SHP77 (cell line): ENCODE measurements at places on chromosomes 6 and 20.

DNA sequence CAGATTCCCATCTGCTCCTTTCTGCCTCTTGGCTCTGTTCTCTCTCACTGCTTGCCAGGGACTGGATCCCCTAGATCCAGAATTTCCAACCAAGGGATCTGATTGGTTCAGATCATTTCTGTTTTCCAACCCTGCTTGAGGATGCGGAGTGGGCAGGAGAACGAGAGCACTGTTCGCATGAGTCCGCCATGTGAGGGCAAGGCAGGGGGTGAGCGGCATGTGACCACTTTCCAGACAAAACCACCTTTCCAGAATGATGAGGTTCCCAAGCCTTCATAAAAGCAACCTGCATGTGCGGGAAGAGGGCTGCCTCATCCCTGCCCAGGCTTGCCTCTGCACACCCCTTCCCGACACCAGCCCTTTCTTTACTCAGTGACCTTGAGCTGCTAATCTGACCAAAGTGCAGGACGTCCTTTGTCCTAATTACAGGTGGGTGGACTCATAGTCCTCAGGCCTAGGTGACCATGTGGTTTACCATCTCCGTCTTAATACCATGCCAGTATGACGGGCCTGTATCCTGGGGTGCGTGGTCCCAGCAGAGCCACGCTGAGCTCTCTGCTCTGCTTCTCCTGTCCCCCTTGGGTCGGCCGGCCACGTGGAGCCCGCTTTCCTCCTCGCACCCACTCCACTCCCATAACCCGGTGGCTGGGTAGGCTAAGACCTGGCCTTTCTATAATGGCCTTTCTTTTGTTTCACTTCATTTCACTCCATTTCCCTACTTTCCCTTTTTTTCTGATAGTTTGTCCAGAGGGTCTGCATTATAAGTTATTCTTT, 14.4 kb downstream of the NQO2 start:
- DNase-seq, result no peak

GRCh38 chr6:45706319-45706718, 309.3 kb downstream of the CLIC5 start:
- no peak for DNase-seq

- no peak for DNase-seq
Measured at GRCh38 chr20:29741594-29741893, 1515.9 kb upstream of the DEFB115 start.

GRCh38 chr20:7856756-7857155, 83.5 kb downstream of the HAO1 start:
- no peak for DNase-seq

GRCh38 chr6:3363296-3364025, 93.4 kb downstream of the SLC22A23 start:
- no peak for DNase-seq

GRCh38 chr20:17457588-17458190, 73.5 kb downstream of the BFSP1 start:
- no peak for DNase-seq

GRCh38 chr6:102732898-102733297, 1339.4 kb downstream of the GRIK2 start:
- no peak for DNase-seq
